Activated T-cell treated with anti-CD3 and anti-CD28 coated beads for 24 hours (primary cell): ENCODE measurements at places on chromosomes 4 and X.

DNA sequence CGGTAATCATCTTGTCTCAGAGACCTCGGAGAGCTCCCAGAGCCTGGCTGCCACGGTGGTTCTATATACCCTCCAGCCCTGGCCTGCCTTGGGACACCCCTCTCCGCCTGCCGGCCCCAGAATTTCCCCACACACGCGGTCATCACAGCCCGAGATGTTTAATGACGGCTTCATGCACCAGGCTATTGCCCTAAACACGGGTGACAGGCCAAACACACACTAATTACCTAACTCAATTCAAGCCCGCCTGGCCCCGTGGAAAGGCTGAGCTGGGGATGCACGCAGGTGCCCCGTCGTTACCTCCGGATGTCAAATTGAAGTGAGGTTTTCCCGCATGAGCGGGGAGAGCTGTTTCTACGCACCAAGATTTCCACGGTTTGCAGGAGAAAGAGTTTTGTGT is 72.9 kb upstream of the PPP2R3B start:
- DNase-seq, result no peak

- DNase-seq, result no peak
These were observed 29.3 kb upstream of the MYOZ2 start for GRCh38 chr4:119106036-119107000.

- no peak for DNase-seq
These were observed 172.2 kb downstream of the HHIP start for GRCh38 chr4:144818136-144818535.

GRCh38 chr4:107808572-107808971 is 16.2 kb upstream of the SGMS2 start:
- no peak for DNase-seq

- no peak for DNase-seq
These were observed 105.1 kb upstream of the MXRA5 start for GRCh38 chrX:3451571-3451970.

DNA sequence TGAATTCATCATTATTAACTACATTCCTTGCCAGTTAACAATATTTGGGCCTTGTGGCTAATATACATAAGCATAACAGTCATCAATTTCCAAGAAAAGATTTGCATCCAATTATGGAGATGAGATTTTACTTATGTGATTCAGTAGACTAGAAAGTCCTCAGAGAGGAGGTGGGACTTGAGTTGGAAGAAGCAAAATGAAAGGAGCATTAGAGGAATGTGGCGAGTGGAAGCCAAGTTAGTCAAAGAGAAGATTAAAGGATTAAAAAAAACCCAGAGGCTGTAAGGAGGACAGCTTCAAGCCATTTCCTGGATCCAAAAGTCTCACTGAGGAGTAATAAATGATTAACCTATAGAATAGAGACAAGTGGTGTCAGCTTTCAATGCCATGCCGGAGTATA is 1099.4 kb upstream of the IGFBP7 start:
- no peak for DNase-seq

- no peak for DNase-seq
These were observed 37.7 kb upstream of the FRAS1 start for GRCh38 chr4:78019414-78019813.

DNA sequence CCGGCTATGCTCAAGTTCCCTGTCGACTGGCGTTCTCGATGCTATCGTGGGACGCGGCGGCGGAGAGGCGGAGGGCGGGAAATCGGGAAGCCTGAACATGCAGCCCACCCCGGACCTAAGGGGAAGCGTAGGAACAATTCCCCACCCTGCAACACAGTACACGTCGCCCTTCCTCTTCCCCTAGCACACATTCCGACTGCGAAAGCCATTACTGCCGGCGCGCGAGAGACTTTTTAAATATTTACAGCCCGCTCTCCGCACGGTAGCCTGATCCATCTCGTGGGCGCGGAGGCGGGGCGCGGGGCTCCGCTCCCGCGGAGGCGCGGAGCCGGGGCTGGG is 48.1 kb upstream of the BCOR start:
- DNase-seq, result no peak

GRCh38 chr4:48454591-48454990 is 28.6 kb upstream of the SLC10A4 start:
- no peak for DNase-seq

GRCh38 chr4:113147498-113148111 is 98.2 kb downstream of the ANK2 start:
- no peak for DNase-seq

DNA sequence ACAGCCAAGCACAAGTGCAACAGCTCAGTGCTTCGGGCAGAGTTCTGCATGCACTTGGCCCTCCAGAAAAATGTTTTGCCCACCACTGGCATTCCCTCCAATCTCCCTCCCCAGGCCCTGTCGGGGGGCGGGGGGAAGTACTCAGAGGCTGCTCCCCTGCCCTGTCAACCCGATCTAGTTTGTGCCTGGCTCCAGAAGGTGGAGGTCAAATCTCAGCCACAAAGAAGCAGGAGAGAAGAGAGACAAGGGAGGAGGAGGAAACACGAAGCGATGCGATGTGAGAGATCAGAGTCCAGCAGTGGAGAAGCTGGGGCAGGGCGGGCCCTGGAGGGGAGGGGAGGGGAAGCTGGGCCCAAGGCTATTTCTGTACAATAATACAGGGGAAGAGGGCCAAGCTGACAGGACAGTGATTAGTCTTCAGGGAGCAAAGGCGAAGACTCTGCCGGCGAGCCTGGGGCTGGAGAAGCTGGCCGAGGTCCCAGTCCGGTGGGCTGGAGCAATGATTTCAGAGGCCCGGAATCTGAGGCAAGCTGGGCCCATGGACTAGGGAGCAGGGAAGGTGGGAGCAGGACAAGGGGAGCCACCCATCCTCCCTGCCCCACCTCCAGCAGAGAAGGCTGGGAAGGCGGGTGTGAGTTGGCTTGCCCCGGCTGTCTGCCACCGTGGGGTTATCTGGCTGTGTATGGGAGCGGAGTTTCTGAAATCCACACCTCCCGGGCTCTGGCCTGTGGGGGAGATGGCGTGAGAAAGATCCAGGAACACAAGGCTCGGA is 167.1 kb downstream of the EFNB1 start:
- DNase-seq, result no peak

- peak; percentile 20 for DNase-seq
These were observed 362 bp downstream of the NCAPG start for GRCh38 chr4:17811078-17811603.

GRCh38 chr4:106869551-106869950 is 166.6 kb downstream of the DKK2 start:
- no peak for DNase-seq

- DNase-seq, result no peak
These were observed 122.4 kb downstream of the GATB start for GRCh38 chr4:151638295-151638858.

DNA sequence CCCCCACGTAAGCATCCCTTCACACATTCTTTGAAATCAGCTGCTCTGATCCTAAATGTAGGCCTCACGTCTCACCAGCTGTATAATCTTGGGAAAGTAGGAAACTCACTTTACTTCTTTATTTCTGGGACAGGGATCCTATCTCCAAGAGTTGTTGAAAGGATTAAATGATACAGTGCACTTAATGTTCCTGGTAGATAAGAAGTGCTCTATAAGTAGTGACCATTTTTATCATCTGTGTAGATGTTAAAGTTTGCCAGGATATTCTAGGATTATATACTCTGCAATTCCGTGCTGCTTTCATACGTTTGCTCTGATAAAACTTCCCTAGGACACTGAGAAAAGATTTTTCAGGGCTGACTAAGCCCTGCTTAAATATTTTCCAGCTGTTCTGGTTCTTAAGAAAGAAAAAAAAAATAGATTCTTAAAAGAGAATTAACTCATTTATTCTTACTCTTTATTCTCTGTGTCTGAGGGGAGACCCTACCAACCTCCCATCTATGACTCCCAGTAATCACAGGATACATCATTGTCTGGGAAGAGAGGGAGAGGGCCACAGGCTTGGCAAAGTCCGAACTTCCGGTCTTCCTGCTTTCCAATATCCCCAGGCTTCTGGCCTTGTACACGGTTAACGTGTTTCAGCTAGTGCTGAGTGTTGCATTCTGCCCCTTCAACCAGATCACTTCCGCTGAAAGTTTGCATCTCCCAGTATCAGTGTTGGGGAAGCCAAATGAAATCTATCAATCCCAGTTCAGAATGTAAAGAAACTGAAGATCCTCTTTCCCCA is 269.2 kb downstream of the TRIML1 start:
- no peak for DNase-seq

GRCh38 chr4:242121-242848 is 63.0 kb downstream of the ZNF732 start:
- DNase-seq, result peak; percentile 44

DNA sequence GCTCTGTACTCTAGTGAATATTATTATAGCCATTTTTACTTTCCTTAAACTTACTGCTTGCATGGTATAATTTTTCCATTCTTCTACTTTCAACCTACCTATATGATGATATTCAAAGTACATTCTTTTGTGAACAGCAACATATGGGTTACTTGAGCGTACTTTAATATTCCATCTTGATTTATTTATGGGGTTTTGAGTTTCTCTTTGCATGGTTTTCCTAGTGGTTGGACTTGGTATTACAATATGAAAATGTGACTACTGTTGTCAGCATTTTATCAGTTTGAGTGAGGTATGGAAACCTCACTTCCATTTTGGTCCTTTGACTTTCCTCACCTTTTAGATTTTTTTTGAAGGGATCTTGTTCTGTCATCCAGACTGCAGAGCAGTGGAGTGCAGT is 35.9 kb downstream of the ADGRG4 start:
- no peak for DNase-seq

GRCh38 chr4:41029098-41029497 is 185.2 kb downstream of the APBB2 start:
- no peak for DNase-seq

DNA sequence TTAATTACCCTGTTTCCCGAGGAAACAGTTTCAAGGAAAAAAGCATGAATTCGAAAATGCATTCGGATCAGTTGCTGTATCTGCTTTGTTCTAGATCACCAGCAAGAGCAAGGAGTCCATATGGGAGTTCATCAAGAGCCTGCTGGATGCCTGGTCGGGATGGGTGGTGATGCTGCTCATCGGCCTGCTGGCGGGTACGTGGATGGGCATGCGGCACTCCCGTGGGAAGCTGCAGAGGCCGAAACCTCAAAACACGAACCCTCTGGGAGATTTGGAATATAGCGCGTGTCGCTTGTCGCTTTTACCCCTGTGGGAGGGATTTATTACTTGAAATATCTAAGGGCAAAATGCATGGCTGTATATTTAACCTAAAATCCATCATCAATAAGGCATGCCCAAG is 30.6 kb downstream of the CLCN4 start:
- DNase-seq, result no peak

GRCh38 chr4:174581901-174582300 is 59.6 kb upstream of the HPGD start:
- DNase-seq, result no peak

GRCh38 chr4:43066415-43066814 is 173.9 kb downstream of the GRXCR1 start:
- DNase-seq, result no peak

- DNase-seq, result no peak
These were observed 179.2 kb downstream of the IL1RAPL2 start for GRCh38 chrX:104745152-104745551.

DNA sequence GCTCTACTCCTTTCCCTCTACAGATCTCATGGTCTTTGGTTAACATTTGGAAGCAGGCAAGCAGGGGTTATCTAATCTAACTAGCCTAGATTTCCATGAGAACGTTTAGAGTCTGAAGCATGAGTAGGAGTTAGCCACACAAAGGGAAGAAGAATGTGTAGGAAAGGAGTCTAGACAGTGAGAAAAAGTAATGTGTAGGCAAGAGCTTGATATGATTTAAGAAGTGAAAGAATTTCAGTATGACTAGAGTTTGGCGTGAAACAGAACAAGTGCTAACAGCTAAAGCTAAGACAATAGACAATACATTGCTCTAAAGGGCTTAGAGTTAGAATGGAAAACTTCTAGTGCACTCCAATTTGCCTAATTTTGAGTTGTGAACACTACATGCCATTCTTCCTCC is 10.8 kb downstream of the CXCL8 start:
- no peak for DNase-seq

GRCh38 chr4:110629780-110630687 is 7.2 kb upstream of the PITX2 start:
- no peak for DNase-seq

GRCh38 chrX:148804579-148805355 is 304.4 kb downstream of the AFF2 start:
- DNase-seq, result no peak

GRCh38 chr4:110610620-110610939 is 12.3 kb downstream of the PITX2 start:
- no peak for DNase-seq

GRCh38 chrX:111831343-111831742 is 44.6 kb upstream of the TRPC5OS start:
- DNase-seq, result no peak

- no peak for DNase-seq
These were observed 75.6 kb downstream of the AFAP1 start for GRCh38 chr4:7863911-7864681.

- DNase-seq, result peak; percentile 12
These were observed 131.3 kb upstream of the AP1S2 start for GRCh38 chrX:15985937-15986336.

GRCh38 chrX:105221374-105221773 is 880 bp upstream of the TEX13A start:
- no peak for DNase-seq

GRCh38 chr4:22739968-22740367 is 47.2 kb downstream of the GBA3 start:
- no peak for DNase-seq

- DNase-seq, result no peak
These were observed 62.3 kb downstream of the TMA16 start for GRCh38 chr4:163556650-163557391.

DNA sequence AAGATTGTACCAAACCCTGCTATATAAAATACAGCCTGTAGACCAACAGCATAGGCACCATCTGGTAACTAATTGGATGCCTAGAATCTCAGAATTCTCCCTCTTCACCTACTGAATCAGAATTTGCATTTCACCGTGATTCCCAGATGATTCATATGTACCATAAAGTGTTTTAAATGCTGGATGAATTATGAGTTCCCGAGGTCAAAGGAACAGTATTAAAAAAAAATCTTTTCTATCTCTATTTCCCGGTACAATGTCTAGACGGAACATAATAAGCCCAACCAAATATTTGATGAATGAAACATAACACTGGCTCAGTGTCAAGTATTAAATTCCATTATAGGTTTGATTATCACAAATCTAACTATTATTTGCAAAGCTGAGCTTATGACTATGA is 280.0 kb downstream of the ANKRD50 start:
- no peak for DNase-seq

GRCh38 chr4:169260217-169260866 is 10.4 kb downstream of the SH3RF1 start:
- DNase-seq, result no peak

- DNase-seq, result no peak
These were observed 21.4 kb downstream of the SOD3 start for GRCh38 chr4:24816797-24817196.

DNA sequence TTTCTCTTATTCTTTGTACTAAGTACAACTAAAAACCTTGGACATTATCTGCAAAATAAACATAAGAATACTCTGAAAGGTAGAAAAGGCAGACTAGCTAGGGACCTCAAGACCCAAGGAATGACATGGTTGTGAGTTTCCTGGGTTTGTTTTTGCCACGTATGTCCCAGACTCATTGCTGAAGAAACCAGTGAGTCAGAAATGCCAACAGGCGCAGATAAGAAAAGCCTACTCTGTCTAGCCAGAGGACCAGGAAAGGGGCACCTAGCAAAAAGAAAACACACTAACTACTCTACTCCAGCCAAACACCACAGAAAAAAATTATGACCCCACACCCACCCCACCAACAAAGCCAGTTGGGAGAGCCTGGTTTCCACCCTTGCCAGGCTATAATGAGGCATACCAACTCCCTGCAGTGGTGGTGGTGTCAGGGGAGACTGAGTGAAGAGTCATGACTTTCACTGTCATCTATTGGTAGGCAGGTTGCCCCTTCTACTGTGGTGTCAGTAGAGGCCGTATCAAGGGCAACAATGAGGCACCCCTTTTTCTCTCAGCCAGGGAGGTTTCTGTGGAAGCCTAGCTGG is 10.9 kb downstream of the MTMR1 start:
- DNase-seq, result no peak
